ENCODE measurements at places on chromosomes 1 and 21. TPM values are rescaled to one million over a fixed set of nuclear protein-coding genes. Genes with fewer than 3 reads are reported as not detected.

GRCh38 chr1:186187601-186188000, 187.5 kb downstream of the TPR start:
- DNase-seq, result no peak

- DNase-seq, result no peak
Measured at GRCh38 chr21:32350211-32350980, 42.4 kb downstream of the URB1 start.

DNA sequence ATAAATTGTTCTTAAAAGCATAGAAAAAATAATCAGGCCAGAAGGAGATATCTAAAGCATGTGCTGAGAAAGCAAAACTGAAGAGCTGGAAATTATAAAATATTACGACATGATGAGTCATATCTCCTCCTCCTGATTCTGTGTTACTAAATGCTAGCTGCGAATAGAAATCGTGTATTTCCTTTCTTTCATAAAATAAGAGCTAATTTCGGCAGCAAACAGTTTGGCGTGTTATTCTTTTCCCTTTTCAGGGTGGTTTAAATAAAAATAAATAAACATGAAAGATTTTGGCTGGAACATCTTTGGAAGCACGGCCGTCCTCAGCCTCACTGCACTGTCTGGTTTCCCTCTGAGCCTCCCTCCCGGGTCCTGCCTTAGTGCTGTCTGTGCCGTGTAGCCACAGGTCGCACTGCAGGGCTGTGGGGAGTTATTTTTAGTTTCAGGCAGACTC, 56.0 kb downstream of the ADARB1 start:
- no peak for DNase-seq

DNA sequence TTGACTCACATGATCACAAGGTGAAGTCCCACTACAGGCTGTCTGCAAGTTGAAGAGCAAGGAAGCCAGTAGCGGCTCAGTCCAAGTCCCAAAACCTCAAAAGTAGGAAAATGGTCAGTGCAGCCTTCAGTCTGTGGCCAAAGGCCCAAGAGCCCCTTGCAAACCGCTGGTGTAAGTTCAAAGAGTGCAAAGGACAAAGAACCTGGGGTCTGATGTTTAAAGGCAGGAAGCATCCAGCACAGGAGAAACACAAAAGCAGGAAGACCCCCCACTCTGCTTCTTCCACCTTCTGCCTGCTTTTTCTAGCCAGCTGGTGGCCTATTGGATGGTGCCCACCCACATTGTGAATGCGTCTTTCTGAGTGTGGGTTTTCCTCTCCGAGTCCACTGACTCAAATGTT, 2222.6 kb downstream of the MRPL39 start:
- DNase-seq, result no peak

DNA sequence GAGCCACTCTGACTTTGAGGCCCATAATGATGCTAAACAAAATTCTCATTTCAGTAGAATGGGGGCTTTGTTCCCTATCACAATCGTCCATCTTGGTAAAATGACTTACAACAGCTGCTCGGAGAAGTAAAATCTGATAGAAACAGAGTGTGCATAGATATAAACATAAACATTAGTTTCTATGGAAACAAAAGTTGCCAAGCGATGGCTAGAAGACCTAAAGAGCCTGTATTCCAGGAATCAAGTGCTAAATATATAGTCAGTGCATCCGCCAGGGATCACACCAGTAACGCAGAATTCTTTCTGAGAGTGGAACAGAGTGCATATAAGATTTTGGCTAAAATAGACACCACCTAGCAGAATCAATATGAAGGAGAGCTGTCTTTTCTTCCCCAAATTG, 91.2 kb upstream of the KAZN start:
- no peak for DNase-seq

GRCh38 chr1:151197863-151198253, 494 bp upstream of the PIP5K1A start:
- no peak for DNase-seq

GRCh38 chr1:222413436-222413835, 134.5 kb downstream of the HHIPL2 start:
- no peak for DNase-seq

GRCh38 chr1:234902774-234903547, 225.7 kb downstream of the TOMM20 start:
- DNase-seq, result no peak

GRCh38 chr21:38910390-38911067, 104.8 kb downstream of the ETS2 start:
- DNase-seq, result no peak

GRCh38 chr1:226422478-226422877, 14.6 kb upstream of the PARP1 start:
- no peak for DNase-seq

- DNase-seq, result no peak
Measured at GRCh38 chr1:160877221-160877620, 7.8 kb downstream of the ITLN1 start.

DNA sequence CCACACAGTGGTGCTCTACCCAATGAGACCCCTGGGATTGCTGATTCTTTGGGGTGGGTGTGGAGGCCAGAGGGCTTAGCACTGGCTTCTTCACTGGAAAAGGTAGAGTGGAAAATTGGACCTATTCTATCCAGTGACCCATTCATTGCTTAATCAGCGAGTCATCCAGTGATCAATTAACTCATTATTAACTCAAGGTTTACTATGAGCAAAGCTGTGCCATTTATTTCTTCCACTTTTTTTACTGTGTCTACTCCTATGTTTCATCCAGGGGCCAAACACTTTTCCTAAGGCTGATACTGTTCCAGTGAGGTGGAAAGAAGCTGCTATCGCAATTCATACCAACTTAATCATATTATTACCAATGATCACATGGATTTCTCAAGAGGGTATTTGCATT, 363.9 kb downstream of the RPS6KC1 start:
- DNase-seq, result peak; percentile 77

ELF3 gene
- total RNA-seq, result 2.9 TPM

RNU11 gene
- not detected for total RNA-seq

LRRC53 gene
- total RNA-seq, result not detected

GCLM gene
- total RNA-seq, result 8.1 TPM

ANKRD35 gene
- 6.4 TPM for total RNA-seq

CRP gene
- not detected for total RNA-seq

CHRM3 gene
- total RNA-seq, result 85.7 TPM

KRTAP21-1 gene
- total RNA-seq, result not detected
